Subcutaneous preadipocyte (primary cell): ENCODE measurements at places on chromosomes 11 and 22. TPM values are rescaled to one million over a fixed set of nuclear protein-coding genes. Genes with fewer than 3 reads are reported as not detected.

PANX3 gene
- total RNA-seq = not detected in 2 replicates

LGALS12 gene
- total RNA-seq = under 0.01 and 0.20 TPM in 2 replicates

BTG4 gene
- not detected in 2 replicates for total RNA-seq

MS4A1 gene
- total RNA-seq = not detected in 2 replicates

SCUBE1 gene
- total RNA-seq = not detected in 2 replicates

TSGA10IP gene
- not detected in 2 replicates for total RNA-seq

PYGM gene
- 0.37 and 0.39 TPM in 2 replicates for total RNA-seq

PAMR1 gene
- total RNA-seq = 323 and 383 TPM in 2 replicates

XKR3 gene
- total RNA-seq = under 0.01 TPM in 1 of 2 replicates, not detected in the other

LIF gene
- total RNA-seq = 1.5 and 3.1 TPM in 2 replicates

LMF2 gene
- 32.3 and 36.9 TPM in 2 replicates for total RNA-seq

TSPAN32 gene
- under 0.01 and 0.37 TPM in 2 replicates for total RNA-seq

MMP3 gene
- total RNA-seq = 1.8 and 64.3 TPM in 2 replicates

CHCHD10 gene
- 1.1 and 10.9 TPM in 2 replicates for total RNA-seq

TAF1D gene
- 125 and 147 TPM in 2 replicates for total RNA-seq

SERHL2 gene
- 4.5 and 5.1 TPM in 2 replicates for total RNA-seq

SLC15A3 gene
- 4.5 and 8.1 TPM in 2 replicates for total RNA-seq

CSKMT gene
- total RNA-seq = 8.5 and 17.6 TPM in 2 replicates

MMP10 gene
- total RNA-seq = not detected in 2 replicates

HTATIP2 gene
- 18.2 and 37.8 TPM in 2 replicates for total RNA-seq

CRYBA4 gene
- total RNA-seq = not detected in 2 replicates

ARHGAP8 gene
- not detected in 2 replicates for total RNA-seq

TRIM6 gene
- 2.0 and 2.6 TPM in 2 replicates for total RNA-seq

GAL3ST3 gene
- not detected in 2 replicates for total RNA-seq

ALX4 gene
- total RNA-seq = not detected in 2 replicates

P2RY6 gene
- total RNA-seq = not detected in 2 replicates

APOBEC3H gene
- total RNA-seq = 0.37 and 0.59 TPM in 2 replicates

C11orf54 gene
- 12.9 and 17.3 TPM in 2 replicates for total RNA-seq

MUC5AC gene
- total RNA-seq = not detected in 2 replicates

OR1S1 gene
- total RNA-seq = not detected in 2 replicates

ACR gene
- total RNA-seq = not detected in 2 replicates

OR2D2 gene
- under 0.01 and 0.78 TPM in 2 replicates for total RNA-seq

GAS2 gene
- 0.37 and 1.2 TPM in 2 replicates for total RNA-seq

WBP2NL gene
- total RNA-seq = 0.37 TPM in 1 of 2 replicates, not detected in the other

BCL2L13 gene
- 45.6 and 57.9 TPM in 2 replicates for total RNA-seq

NTM gene
- 2.6 and 6.5 TPM in 2 replicates for total RNA-seq

PIWIL4 gene
- total RNA-seq = 1.8 TPM in 2 replicates

ROM1 gene
- 3.1 and 4.4 TPM in 2 replicates for total RNA-seq

ABCC8 gene
- total RNA-seq = not detected in 2 replicates

SVIP gene
- 0.73 and 3.1 TPM in 2 replicates for total RNA-seq

ACCS gene
- 8.8 and 10.6 TPM in 2 replicates for total RNA-seq

FTH1 gene
- total RNA-seq = 467 and 961 TPM in 2 replicates

CDPF1 gene
- total RNA-seq = 8.1 and 11.7 TPM in 2 replicates

CCDC87 gene
- total RNA-seq = 0.37 and 0.78 TPM in 2 replicates

DRD4 gene
- total RNA-seq = under 0.01 TPM in 1 of 2 replicates, not detected in the other

CARD18 gene
- total RNA-seq = not detected in 2 replicates

CCDC116 gene
- under 0.01 and 0.39 TPM in 2 replicates for total RNA-seq

RTN4R gene
- total RNA-seq = 0.59 TPM in 1 of 2 replicates, not detected in the other

ART1 gene
- not detected in 2 replicates for total RNA-seq

PICALM gene
- 158 and 211 TPM in 2 replicates for total RNA-seq

TNNI2 gene
- total RNA-seq = not detected in 2 replicates
